AG09319 (cell line): ENCODE measurements at places on chromosomes 16 and 17.

DNA sequence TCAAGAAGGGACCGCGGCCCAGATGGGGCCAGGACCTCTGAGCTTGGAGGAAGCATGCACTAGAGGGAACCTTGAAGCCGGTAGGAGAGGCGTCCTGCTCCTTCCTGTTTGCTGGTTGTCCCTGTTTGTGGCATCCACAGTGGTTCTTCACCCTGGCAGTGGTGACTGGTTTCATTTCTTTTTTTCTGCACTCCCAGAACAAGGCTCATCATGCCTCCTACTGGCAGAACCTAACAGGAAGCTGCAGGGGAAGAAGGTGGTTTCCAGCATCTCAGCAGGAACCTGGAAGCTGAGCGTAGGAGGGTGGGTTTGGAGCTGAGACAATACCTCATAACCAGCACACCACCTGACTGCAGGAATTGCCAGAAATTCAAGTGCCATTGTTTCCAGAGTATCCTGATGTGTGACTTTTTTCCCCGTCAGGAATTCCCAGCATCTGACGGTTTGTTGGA is 5.8 kb downstream of the TMEM231 start:
- no peak for DNase-seq

GRCh38 chr16:47949714-47950113 is 206.1 kb downstream of the ABCC12 start:
- no peak for DNase-seq

DNA sequence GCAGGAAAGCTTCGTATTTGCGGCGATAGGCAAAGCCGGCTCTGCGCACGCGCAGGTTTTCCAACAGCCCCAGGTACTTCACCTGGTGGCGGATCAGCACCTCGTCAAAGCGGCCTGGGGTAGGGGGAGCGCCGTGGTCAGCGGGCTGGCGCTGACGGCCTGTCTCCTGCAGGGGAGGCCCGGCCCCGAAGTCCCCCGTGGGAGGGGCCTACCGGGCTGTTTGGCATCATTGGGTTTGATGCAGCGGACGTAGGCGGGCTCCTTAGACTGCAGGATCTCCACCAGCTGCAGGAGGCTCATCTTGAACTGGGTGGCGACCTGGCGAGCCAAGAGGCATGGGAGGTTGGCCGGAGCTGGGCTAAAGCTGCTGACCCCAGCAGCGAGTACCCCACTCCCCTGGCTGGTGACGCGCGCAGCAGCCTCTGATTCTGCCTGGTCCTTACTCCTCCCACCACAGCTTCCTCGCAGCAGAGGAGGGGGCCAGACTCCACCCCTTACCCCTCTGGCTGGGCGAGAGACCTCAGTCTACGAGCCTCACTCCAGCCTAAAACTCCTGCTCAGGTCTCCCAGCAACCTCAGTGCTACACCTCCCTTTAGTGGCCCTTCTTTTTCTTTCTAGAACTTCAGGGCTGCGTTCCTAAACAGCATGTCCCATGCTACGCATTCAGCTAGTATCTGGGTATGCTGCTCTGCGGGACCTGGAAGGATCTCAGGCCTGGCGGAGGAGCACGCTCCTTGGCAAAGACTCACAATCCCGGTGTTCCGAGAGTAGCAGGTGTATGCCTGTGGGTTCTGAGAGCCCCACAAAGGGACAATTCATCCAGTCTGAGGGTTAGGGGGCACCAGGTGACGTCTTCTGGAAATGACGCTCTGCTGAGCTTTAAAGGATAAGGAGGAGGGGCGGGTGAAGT is 16.1 kb upstream of the CRK start:
- no peak for DNase-seq

DNA sequence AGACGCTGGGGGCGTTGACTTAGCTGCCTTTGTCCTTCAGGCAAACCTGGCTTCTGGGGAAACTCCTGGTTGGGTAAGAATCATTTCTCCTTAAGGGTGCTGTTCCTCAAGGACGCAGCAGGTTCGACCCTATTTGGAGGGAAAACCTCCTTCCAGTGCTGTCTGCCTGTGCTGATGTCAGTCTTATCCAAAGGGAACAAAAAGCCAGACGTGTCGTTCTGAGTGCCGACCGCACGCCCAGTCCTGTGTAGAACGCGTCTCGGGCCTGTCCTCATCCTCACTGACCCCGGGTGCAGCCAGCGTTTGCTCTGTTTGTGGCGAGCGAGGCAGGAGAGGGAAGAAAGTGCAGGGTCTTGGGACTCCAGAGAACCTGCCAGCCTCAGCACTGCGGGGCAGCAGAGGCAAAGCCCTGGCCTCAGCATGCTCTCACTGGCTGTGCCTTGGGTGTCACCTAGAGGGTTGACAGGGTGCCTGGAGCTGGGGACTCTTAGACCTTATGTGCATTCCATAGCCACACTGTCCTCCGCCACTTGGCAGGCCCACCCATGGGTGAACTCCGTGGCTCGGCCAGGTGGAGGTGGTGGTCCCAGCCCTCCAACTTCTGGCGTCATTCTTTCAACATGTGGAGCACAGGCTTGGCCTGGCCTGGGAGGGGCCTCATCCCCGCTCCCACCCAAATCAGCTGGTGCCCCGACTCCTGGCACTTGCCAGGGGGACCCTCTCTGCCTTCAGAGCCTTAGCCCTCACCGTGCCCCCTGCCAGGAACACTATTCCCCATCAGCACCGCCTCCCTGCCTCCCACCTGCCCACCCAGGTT is 6.0 kb downstream of the SNN start:
- no peak for DNase-seq

GRCh38 chr17:11853321-11854151 is 143.7 kb downstream of the ZNF18 start:
- no peak for DNase-seq

DNA sequence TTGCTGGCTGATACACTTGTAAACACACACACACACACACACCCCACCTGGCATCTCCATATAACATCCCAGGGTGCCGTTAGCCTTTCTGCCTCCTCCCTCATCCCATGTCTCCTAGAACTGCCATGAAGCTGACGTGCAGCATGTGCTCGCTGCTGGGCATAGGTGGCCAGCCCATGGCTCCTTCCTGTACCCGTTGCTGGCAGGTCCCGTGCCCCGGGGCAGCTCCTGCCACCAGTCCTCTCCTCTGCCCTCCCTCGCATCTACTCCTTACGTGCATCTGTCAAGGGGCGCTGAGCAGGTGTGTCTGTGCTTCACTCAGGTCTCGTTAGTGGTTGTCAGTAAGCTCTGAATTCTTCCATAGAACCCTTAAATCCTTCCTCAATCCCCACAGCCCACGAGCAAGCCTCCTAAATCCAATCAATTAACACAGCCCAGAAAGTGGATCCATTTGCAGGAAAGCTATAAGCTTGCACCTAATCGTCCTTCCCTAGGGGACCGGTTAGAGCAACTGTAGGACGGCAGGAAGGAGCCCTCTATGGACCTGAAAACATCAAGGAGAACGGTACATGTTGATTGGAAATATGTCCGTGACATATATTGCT is 218.1 kb upstream of the FOXF1 start:
- DNase-seq: no peak

DNA sequence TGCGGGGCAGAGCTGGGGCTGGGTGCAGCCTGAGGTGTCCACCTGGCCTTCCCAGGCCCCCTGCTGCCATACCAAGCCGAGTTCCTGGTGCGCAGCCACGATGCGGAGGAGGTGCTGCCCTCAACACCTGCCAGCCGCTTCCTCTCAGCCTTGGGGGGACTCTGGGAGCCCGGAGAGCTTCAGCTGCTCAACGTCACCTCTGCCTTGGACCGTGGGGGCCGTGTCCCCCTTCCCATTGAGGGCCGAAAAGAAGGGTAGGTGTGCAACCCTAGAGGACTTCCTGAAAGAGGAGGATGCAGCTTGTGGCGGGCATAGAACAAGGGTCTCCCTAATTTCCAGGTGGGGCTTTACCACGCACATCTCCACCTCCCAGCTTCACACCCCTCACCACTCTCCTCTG is 2.5 kb downstream of the SGCA start:
- DNase-seq: no peak

DNA sequence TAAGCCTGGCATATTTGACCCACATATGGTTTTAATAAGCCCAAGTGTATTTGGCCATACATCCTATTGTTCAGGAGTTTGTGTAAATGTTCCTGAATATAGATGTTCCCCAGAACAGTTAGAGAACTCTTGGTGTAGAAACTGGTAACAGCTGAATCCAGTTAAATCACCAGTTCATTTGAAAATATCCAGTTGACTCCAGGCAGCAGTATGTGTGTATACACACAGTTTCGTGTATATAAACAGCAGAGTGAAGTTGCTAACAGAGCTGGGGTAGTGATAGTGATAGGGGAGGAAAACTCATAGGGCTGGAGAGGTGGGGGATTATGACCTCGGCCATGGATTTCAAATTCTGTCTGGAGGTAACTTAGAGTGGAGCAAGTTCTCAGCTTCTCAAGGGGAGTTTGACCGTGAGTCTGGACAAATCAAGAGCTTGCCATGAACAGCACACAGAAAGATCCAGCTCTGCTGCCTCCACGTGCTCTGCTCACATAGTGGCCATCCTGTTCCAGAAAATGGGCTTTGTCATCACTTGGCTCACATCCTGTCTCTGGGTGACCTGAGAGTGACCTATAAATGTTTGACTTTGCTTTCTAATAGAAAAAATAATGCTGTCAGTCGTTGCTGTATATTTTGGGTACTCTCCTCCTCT is 30.6 kb upstream of the MMD start:
- no peak for DNase-seq

DNA sequence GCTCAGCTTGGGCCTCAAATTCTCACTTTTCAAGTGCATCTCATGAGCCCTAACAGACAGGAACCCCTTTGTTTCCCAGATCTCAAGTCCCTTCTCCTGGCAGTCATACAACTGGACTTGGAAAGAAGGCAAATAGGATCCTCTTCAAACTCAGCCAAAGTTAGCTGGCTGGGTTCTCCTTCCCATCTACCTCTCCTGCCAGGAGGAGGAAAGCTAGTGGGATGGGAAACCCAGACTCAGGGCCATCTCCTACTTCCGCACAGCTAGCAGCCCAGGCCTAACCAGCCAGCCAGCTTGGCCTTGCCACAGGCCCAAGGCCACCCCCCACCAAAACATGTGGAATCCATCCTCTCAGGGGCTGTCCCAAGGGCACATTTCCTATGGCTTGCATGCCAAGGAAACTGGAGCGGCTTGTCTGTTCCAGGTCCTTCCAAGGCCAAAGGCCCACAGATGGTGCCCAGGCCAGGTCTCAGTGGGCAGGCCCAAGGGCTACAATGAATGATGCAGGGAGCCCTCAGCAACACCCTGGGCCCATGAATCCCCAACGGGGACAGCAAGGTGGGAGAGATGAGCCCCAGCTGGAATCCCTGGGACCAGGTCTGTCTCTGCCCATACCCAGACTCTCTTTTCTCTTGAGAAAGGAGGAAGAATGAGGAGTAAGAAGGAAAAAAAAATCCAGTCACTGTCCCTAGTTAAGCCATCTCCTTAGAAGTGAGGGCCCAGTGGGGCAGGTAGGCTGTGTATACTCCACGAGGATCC is 1.7 kb downstream of the SMARCD2 start:
- DNase-seq: no peak

DNA sequence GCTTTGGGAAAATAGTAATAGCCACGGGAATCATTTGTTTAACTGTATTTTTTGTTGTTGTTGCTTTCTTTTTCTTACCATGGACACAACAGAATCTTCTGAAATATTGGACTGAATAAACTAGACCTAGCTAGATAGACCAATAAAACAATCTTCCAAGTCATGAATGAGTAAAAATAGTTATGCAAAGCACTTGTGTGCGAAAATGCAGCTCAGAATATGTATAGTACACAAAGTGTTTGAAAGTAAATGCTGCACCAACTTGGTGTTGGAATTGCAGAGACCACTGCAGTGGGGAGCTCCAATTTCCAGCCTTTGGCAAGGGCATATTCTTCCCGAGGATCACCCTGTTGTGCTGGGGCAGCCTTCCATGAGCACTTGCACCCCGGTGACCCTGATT is 68.0 kb downstream of the AATF start:
- DNase-seq: no peak

DNA sequence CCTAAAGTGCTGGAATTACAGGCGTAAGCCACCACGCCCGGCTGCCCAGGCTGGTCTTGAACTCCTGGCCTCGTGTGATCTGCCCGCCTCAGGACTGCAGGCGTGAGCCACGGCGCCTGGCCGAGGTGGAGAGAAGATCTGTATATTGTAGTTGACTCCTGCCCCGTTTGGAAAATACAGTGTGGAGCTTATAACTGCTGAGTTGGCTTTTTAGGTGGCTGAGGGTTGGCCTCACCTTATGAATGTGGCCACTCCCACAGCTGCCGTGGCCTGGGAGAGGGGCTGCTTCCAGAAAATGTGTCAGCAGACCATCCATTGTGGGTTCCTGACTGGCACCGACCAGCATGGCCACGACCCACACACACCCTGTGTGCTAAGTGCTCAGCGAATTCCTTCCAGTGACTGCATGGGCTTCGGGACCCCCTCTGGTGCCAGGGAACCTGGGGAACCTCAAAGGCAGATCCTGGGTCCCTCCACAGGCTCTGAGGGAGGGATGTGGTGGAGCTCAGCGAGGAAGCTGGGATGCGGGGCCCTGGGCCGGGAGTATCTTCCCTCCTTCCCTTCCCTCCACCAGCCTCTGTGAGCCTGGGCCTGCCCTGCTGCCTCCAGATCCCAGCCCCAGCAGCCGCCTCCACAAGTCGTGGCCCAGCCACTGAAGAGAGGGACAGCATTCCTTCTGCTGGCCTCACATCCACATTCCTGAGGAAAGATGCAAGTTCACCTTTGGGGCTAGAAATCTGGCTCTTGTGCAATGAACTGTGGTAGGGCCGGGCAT is 10.9 kb upstream of the RAB11FIP3 start:
- no peak for DNase-seq

DNA sequence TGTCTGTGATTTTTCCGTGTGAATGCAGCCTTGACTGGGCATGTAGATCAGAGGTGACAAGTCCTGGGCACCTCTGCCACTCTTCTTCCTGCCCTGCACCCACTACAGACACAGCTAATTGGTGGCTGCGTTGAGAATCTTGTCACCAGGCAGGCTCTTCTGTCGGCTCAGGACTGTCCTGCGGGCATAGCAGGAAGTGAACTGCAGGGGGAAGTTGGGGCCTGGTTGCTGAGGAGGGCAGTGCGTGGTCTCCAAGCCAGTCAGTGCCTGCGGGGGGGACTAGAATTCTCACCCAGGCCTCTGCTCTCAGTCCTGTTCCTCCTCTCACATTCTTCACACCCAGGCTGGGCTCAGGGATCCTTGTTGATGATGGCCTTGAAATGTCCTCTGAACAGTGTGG is 50.5 kb downstream of the JPH3 start:
- DNase-seq: no peak
